ENCODE measurements at places on chromosomes 2 and 18.

GRCh38 chr2:133685636-133686215 lies 117.5 kb upstream of the NCKAP5 start:
- no peak for DNase-seq

DNA sequence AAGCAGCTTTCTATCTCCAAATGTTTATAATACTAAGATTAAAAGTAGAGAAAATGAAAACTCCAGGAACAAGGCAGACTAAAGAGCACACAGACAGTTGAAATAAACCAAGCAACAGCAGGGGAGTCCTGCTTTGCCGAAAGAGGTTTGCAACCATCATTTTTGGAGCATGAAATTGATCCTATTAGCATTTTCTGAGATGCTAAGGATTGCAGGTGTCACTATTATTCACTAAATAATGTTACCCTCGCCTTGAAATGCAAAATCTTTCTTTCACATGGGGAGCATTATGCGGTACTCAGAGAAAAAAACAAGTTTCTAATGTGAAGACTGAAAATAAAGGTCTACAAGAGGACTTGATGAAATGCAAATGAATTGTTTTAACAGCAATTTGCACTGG lies 81.7 kb upstream of the DNAJC10 start:
- no peak for DNase-seq

DNA sequence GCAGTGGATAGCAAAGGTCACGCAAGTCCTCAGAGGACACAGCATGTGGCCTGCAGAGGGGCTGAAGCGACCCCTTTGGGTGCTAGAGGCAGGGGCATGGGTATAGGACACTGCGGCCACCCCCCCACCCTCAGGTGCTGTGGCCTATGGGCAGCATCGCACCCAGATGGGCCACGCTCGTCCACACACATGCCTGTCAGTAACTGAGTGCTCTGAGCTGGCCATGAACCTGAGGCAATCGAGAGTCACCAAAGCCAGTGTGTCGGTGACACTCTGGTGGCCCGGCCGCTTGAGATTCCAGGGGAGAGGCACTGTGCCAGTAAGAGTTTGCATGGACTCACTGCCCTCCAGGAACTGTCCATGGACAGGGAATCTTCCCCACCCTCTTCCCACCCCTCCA lies 22.7 kb upstream of the PTPN2 start:
- no peak for DNase-seq

- DNase-seq = no peak
Observed at GRCh38 chr2:98805412-98806171, 74.7 kb upstream of the MGAT4A start.

- DNase-seq = no peak
Observed at GRCh38 chr2:66445925-66446871, 11.3 kb downstream of the MEIS1 start.

GRCh38 chr2:168732100-168732499 lies 70.3 kb upstream of the NOSTRIN start:
- no peak for DNase-seq

DNA sequence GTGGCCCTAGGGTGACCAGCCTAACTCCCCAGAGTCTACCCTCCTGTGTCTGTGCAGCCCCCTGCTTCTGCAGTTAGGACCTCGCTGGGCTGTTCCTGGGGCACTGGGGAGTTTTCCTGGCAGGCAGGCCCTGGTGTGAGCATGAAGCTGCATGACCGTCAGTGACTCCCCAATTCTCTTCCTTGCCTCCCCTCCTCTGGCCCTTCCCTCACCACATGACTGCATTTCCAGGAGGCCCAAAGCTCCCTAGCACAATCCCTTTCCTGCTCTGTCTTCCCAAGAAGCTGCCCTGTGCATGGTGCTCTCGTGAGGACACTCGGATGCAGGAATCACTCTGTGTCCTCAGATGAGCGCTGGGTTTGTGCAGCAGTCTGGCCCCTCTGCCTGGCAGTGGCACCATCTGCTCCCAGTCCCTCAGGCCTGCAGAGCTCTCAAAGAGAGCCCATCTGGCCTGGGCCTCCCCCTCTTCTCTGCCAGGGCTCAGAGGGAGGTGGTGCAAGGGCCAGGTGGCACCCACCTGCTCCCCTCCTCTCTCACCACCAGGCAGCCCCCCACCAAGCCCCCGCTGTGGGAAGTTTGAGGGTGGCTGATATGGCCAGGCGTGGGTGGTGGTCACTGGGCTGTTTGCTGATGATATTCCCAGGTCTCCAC lies 125.6 kb upstream of the HS6ST1 start:
- no peak for DNase-seq

- no peak for DNase-seq
Observed at GRCh38 chr2:176558574-176559140, 289.4 kb downstream of the MTX2 start.

DNA sequence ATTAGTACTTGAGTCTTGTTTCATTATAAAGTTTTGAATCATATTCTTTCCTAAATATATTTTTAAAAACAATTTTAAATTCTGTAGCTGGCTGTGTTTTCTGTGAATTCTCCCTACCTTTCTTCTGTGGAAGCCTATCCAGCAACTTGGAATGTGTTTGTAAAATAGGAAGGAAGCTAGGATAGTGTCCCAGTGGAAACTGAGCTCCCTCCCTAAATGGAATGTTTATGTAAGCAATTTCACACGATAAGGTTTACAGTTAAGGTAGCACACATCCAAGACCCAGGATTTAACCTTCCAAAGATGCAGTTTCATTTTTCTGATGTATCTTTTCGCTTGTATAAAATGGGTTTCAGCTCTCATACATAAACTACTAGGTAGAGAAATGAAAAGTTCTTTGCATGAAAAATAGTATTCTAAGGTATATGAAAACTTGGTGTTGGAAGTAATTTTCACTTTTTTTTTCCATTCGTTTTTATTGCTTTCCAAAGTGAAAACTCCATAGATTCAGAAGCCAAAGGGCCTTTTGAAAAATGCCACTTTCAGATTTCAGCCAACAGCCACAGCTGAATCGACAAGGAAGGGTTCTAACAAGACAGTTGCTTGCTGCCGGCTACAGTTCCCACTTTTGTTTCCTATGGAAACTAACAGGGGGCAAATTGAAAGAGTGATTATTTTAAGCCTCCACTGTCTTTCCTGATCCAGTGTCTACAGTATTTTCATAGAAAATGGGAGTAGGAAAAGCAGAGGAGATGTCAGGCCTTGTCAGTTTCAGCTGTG lies 405.1 kb upstream of the POU3F3 start:
- DNase-seq = no peak

- no peak for DNase-seq
Observed at GRCh38 chr18:26746398-26746797, 119.1 kb downstream of the AQP4 start.

DNA sequence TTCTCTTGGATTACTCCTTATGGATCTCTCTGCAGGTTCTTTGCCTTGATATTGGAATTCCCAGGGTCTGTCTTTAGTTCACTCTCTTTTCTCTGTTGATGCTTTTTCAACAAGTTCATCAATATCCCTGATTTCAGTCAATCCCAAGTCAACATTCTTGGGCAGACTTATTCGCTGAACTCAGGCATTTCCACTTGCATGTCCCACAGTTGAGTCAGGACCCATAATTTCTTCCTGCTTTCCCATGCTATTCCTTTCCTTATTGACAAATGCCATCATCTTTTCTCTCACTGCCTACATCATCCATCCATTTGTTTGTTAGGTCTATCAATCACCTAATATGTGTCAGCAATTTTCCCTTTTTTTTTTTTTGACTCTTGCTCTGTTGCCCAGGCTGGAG lies 11.6 kb downstream of the GPD2 start:
- no peak for DNase-seq

- no peak for DNase-seq
Observed at GRCh38 chr2:99670768-99671734, 181.2 kb upstream of the REV1 start.

- no peak for DNase-seq
Observed at GRCh38 chr18:10053861-10054260, 140.0 kb downstream of the VAPA start.

- peak; percentile 11 for DNase-seq
Observed at GRCh38 chr2:181781078-181781786, 100.9 kb upstream of the NEUROD1 start.

- no peak for DNase-seq
Observed at GRCh38 chr2:137912371-137912770, 51.9 kb upstream of the HNMT start.

GRCh38 chr2:235055891-235056516 lies 104.2 kb downstream of the SH3BP4 start:
- DNase-seq = no peak

- DNase-seq = no peak
Observed at GRCh38 chr2:177078416-177078815, 134.2 kb upstream of the HNRNPA3 start.

Measured in stimulated activated naive CD8-positive, alpha-beta T cell treated with anti-CD3 and anti-CD28 coated beads, Interleukin-15, amount 100 ng/mL, for 72 hours (primary cell).